ENCODE measurements at places on chromosomes 13 and 19.
A peak's percentile ranks its signal among the peaks of the same experiment; 100 is the strongest.

DNA sequence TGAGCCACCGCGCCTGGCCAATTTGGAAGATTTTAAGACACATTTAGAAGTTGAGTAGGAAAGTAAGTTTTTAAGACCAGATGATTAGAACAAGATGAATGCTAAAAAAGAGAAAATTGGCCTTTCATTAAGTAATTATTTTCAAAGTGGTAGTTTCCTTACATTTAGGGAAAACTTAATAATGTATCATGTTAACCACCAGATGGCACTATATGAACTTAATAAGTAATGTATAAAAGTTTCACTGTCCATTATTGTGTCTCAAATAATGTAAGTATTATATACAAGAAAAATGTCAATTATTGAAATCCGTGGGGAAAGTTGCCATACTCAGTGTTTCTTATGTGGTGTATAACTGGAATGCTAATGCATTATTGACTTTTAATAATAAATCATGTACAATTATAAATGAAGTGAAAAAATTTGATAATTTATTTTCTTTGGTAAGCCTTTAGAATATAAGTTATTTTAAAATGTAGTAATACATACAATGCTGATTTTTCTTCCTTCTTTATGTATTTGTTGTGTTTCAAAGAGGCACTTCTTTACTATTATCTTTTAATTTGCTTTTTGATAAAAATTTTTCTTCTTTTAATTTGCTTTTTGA, 29.2 kb downstream of the COG6 start:
- DNase-seq: peak; percentile 2

- DNase-seq: no peak
Measured at GRCh38 chr19:17311455-17312188, 2.3 kb downstream of the DDA1 start.

DNA sequence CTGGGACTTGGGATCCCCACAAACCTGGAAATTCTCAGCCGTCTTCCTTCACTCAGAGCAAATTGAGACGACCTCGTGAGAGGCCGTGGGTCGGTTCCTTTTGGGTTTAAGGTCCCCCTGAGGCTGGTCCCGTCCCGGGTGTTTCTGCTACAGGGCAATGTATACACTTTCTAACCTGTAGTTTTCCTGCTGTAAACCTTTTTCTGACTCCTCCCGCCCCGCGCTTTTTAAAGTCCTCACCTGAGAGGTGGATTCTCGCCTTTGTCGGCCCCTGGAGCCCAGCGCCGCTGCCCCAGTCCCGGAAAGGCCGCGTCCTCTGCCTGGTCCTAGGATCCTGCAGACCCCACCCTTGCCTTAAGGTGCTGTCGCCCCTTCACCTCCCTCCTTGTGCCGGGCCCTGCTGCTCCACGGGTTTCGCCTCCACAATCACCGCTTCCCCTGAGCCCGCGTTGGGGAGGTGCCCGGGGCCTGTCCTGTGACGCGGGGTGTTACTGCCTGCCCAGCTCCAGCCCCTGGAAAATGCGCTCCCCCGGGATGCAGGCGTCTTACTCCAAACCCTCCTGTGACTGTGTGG, 391 bp downstream of the ZNF761 start:
- no peak for DNase-seq

GRCh38 chr19:33280351-33280921, 21.9 kb downstream of the CEBPA start:
- DNase-seq: no peak

GRCh38 chr13:96984051-96984508, 10.2 kb downstream of the OXGR1 start:
- DNase-seq: peak; percentile 95

DNA sequence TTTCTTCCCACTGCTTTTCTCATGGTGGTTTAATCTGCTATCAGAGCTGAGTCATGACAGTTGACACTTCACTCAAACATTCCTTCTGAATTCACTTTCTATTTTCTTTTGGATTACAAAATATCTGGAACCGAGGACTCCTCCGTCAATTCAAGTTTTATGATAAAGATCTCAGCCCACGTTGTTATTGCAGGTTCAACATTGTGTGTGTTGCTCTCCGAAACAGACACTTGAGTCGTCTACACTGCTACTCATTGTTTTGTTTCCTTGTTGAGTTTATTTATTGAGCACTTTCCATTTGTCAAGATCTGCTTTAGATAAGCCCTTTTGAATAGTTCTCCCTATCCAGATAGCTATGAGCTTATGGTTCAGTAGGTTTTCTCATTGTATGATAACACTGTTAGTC, 636.1 kb upstream of the GPC6 start:
- DNase-seq: peak; percentile 74

GRCh38 chr13:43206838-43207237, 183.5 kb downstream of the DNAJC15 start:
- no peak for DNase-seq

DNA sequence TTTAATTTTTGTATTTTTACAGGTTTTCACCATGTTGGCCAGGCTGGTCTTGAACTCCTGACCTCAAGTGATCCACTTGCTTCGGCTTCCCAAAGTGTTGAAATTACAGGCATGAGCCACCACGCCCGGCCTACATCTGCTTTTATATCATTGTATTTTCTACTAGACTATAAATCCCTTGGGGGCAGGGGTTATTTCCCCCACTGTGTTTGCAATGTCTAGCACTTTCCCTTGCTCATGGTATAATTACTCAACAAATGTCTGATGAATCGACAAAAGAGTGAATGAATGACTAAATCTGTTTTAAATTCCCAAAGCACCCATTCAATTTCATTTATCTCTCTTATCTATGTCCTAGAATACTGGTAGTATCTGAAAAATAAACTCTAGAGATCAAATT, 244.5 kb upstream of the CSNK1A1L start:
- DNase-seq: no peak

DNA sequence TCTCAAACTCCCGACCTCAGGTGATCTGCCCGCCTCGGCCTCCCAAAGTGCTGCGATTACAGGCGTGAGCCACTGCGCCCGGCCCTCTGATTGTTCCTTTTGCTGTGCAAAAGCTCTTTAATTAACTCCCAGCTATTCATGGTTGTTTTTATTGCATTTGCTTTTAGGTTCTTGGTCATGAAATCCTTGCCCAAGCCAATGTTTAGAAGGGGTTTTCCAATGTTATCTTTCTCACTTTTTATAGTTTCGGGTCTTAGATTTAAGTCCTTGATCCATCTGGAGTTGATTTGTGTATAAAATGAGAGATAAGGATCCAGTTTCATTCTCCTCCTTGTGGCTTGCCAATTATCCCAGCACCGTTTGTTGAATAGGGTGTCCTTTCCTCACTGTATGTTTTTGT, 19.2 kb upstream of the GRTP1 start:
- DNase-seq: no peak

- DNase-seq: no peak
Measured at GRCh38 chr19:3697094-3697493, 3.2 kb downstream of the PIP5K1C start.

DNA sequence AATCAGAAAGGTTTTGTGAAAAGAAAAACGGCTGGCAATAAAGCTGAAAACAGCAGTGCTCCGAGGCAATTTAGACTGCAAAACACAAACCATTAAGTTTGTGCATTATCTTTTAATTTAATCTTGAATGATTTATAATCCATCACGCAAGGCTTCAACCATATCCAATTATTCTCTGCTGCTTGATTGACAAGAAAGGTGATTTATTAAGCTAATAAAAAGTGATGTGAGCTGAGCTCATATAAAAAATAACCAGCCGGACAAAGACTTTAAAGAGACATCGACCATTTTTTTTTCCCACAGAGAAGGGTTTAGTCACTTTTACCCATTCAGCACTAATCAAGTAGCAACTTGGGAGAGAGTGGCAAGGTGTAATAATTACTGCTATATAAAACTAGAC, 33.6 kb downstream of the TSHZ3 start:
- no peak for DNase-seq

DNA sequence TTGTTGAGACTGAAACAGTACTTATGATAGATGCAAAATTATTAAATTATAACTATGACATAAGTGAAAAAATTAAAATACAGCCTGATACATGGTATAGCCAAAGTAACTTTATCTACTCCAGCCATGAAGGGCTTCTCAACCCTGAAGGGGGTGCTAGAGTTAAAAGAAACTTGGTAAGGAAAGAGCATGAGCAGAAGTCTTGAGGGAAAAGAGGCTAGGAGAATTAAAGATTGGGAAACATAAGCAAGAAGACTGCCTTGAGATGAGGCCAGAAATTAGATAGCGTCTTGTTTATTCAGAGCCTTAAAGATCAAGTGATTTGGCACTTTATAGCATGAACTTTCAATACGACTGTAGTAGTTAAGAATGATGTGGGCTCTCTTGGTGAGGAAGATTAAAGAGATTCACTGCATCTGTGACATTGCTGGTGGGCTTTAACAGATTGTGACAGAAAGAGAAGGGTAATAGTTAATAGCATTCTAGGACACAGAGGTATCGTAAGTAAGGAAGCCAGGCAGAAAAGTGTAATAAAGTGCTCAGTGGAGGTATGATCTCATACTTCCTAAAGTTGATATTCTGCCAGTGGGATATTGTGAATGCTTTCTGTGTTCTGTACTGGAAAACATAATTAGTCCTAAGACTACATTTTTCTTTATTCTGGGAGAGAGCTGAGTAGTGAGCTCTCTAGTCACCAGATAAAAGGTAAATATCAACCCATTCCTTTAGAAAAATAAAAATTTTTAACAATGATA, 385.4 kb upstream of the PRR20A start:
- DNase-seq: no peak

- DNase-seq: no peak
Measured at GRCh38 chr19:28841531-28841930, 371.4 kb downstream of the UQCRFS1 start.

GRCh38 chr19:2191456-2192310, 27.9 kb downstream of the DOT1L start:
- DNase-seq: no peak

GRCh38 chr13:43482026-43482425, 304.7 kb downstream of the ENOX1 start:
- DNase-seq: no peak

DNA sequence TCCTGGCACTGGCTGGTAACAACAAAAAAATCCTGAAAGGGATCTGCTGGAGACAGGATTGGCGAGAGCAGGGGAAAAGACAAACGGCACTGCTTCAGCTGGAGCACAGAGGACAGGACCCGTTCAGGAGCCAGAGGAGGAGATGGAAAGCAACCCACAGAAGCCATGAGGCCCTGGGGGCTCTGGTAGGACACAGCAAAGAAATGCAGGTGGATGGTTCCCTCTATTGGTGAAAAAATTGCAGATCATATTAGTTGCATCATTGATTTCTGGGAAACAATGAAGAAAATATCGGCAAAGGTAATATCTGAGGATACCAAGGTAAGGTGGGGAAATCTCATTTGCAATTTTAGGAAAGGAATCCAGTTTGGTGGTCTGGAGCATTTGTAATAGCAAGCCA, 25.7 kb upstream of the TPP2 start:
- DNase-seq: no peak

- peak; percentile 61 for DNase-seq
Measured at GRCh38 chr19:19409205-19409604, 3.7 kb downstream of the GATAD2A start.

DNA sequence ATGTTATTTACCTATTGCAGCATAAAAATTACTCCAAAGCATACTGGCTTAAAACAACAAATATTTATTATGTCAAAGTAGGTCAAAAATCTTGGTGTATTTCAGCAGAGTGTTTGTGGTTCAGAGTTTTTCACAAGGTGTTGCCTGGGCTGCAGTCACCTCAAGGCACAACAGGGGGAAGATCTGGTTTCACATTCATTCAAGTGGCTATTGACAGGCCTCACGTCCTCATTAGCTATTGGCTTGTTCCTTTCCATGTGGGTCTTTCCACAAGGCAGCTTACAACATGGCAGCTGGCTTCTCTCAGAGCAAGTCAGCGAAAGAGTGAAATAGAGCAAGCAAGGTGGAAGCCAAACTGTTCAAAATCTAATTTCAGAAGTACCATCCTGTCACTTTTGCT, 602.9 kb downstream of the OLFM4 start:
- peak; percentile 1 for DNase-seq

DNA sequence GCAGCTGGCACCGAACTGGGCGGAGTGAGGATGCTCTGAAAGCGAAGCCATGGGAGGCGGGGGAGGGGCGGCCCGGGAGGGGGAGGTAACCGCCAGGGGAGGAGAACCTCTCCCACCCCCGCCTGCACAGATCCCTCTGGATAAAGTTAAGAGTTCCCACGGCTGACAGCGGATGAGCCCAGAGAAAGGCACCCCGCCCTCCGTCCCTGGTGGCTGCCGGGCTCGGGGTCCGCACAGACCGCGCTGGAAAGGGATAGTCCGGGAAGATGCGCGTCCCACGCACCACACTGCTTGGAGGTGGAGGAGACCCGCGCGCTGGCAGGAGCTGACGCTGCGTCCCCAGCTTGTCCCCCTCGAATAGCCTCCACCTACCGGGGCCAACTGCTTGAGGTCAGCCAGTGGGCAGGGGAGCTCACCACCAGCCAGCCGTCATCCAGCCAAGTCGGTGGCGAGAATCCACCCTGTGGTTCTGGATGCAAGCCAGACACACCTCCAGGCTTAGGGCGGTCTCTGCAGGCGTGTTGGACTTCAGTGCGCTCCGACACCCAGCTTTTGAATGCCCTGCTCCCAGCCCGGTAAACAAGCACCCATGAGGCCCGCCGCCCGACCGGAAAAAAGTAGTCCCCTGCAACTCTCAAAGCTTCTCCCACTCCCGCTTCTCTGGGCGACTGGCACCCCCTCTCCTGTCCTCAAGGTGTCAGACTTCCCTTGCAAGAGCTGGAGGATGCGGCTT, at the start of gene TRPC4:
TRPC4 (minus strand) TSS at position 17 of the 733 bp plus-strand sequence. CDS start 86,439 bp downstream, outside the sequence.
- no peak for DNase-seq

GRCh38 chr13:91375116-91375729, 23.2 kb upstream of the GPC5 start:
- DNase-seq: no peak

GRCh38 chr13:68697551-68697950, 1410.1 kb upstream of the ATXN8OS start:
- DNase-seq: no peak

GRCh38 chr19:35830986-35831385, 18.3 kb upstream of the PRODH2 start:
- DNase-seq: no peak

DNA sequence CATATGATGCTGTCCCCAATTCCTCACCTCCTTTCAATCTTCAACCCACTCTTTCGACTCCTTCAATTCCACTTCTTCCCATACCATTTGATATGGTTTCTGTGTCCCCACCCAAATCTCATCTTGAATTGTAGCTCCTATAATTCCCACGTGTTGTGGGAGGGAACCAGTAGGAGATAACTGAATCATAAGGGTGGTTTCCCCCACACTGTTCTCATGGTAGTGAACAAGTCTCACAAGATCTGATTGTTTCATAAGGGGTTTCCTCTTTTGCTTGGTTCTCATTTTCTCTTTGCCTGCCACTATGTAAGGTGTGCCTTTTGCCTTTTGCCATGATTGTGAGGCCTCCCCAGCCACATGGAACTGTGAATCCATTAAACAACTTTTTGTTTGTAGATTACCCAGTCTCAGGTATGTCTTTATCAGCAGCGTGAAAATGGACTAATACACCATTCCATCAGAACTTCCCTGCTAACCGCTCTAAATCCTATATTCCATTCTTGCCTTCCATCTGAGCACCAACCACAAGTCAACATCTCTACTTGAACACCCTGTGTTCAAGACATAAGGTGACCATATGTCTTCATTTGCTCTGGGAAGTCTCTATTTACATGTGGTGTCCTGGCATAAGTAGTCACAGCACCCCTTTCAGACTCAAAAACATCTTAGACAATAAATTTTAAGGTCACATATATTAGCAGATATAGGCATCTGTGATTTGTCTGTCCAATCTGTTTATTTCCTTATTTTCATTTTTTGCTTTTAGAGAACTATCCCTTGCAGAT, 122.9 kb downstream of the TSHZ3 start:
- no peak for DNase-seq

- no peak for DNase-seq
Measured at GRCh38 chr13:40334616-40335015, 331.8 kb downstream of the FOXO1 start.
